Lung (tissue), 17 donors: ENCODE measurements at places on chromosomes 6 and 20. TPM values are rescaled to one million over a fixed set of nuclear protein-coding genes. Genes with fewer than 3 reads are reported as not detected.

- DNase-seq = no peak
These were observed 263.1 kb downstream of the TBX18 start for GRCh38 chr6:84501315-84501714.

DNA sequence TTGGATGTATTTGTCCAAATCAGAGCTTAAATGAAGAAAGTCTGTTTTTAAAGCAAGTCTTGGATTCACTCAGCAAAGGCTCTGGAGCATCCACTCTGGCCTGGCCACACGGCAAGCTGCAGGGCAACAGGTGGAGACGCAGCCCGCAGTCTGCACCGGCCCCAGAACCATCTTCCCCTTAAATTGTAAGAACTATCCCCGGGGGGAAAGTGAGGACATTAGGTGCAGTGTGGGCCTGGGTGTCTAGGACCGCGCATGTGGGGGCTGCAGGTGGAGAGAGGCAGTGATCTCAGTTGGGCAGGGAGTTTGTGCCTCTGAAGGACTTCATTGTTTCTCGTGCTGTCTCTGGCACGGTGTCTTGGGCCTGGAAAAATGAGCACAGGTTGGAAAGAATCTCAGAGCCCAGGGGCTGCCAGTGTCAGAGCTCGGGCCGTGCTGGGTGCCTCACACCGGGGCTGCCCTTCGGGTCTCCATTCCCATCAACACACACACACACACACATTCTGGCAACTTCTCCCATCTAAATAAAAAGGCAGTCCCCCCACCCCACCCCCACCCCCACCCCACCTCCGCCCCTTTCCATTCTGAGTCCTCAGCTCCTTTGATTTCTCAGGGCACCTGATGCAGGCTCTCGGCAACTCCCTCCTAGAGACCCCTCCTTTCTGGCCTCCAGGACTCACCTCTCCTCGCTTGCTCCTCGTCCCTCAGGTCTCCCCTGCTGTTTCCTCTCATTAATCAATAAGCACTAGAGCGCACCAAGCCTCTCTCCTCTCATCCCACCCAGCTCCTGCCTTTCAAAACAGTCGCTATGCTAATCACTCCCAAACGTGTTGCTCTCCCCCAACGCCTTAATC is 48.4 kb downstream of the FOXF2 start:
- DNase-seq = no peak

DNA sequence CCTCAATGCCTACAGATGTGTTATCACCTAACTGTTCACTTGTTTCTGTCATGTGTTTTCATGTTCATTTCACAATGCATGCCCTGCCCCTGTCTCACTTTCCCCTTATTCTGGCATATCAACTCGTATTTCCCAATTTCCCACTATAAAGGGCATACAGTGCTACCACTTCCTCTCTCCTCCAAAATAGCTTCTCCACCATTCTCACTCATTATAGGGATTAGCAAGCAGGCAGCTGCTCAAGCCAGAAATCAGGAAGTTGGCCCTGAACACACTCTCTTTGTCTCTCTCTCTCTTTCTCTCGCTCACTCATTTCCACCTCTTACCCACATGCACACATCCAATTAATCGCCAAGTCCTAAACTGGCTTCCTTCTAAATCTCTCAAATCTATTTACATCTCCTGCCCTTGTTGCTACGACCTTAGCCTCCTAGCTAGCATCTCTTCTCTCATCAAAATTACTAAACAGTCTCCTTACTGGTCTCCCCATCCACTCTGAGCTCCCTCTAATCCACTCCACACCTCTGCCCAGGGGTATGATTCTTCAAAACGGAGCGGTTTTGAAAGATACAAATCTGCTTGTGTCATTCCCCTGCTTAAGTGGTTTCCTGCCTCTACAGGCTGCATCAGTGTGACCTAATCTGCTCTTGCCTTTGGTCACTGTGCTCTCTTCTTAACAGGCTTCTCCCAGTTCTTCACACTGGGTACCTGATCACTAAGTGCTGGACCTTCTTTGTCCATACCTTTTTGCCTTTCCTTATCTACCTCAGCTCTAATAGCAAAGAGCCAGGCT is 196.2 kb downstream of the BTBD9 start:
- DNase-seq = no peak

GRCh38 chr6:145044641-145045246 is 690.6 kb downstream of the EPM2A start:
- peak; percentile 41 for DNase-seq

IPCEF1 gene
- 5.6 TPM for total RNA-seq

- peak; percentile 70 for DNase-seq
These were observed 90.5 kb downstream of the GRM4 start for GRCh38 chr6:34055223-34055933.

MAS1 gene
- 0.14 TPM for total RNA-seq

COX7A2 gene
- 326 TPM for total RNA-seq

C20orf141 gene
- total RNA-seq = not detected

RPS6KA2 gene
- total RNA-seq = 109 TPM

C6orf120 gene
- 23.9 TPM for total RNA-seq

DLL1 gene
- 16.2 TPM for total RNA-seq

PRKN gene
- total RNA-seq = 5.7 TPM

- DNase-seq = no peak
These were observed 62.3 kb upstream of the SNX9 start for GRCh38 chr6:157760589-157761330.

GRCh38 chr20:7741866-7742265 is 198.4 kb downstream of the HAO1 start:
- no peak for DNase-seq

- no peak for DNase-seq
These were observed 126.6 kb upstream of the SALL4 start for GRCh38 chr20:51928931-51929330.

PTCHD4 gene
- total RNA-seq = 0.52 TPM

DNA sequence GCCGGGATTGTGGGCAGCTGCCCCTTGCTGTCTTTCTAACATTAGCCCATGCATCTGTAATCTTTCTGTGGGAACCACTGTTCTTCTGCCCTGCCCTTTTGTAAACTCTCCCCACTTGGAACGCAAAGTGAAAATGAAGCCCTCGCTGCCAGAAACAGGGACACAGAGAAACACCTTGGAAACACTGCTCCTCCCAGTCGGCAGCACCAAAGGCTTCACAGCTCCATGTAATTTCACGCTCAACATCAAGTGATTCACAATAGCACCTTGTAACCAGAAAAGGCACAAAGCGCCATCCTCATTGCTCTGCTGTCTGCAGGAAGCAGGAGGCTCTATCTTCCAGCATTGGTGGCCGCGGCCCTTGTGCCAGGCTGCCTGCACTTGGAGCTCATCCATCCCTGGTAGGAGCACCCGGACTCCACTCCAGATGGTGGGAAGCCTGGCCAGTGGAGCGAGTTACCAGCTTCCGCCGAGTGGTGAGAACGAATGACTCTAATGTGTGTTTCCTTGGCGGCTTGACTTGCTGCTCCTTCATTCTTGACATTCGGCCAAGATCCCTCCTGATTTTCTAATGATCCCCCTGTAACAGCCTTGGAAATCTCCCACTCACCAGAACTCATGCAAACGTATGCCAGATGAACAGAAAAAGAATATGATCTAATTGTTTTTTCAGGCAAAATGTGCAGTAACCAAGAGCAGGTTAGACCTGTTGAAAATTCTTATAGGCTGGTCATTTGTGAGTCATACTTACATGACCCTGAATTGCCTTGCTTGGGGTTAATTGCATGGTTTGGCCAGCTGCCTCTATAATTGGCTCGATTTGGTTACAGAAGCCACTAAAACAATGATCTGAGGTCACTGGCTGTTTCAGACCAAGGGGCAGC is 169.1 kb upstream of the CDYL start:
- no peak for DNase-seq

TPBG gene
- 14.4 TPM for total RNA-seq

- DNase-seq = peak; percentile 99
These were observed 60.3 kb upstream of the HFE start for GRCh38 chr6:26026833-26027490.

- no peak for DNase-seq
These were observed 4.4 kb downstream of the CD83 start for GRCh38 chr6:14121936-14122344.

- DNase-seq = no peak
These were observed 147.3 kb downstream of the ZFAND3 start for GRCh38 chr6:37966801-37967200.

- no peak for DNase-seq
These were observed 107.9 kb upstream of the PLEKHG1 start for GRCh38 chr6:150491811-150492172.

NKX2-4 gene
- total RNA-seq = not detected

- DNase-seq = peak; percentile 62
These were observed 1163.6 kb upstream of the CITED2 start for GRCh38 chr6:140537834-140538705.

DNA sequence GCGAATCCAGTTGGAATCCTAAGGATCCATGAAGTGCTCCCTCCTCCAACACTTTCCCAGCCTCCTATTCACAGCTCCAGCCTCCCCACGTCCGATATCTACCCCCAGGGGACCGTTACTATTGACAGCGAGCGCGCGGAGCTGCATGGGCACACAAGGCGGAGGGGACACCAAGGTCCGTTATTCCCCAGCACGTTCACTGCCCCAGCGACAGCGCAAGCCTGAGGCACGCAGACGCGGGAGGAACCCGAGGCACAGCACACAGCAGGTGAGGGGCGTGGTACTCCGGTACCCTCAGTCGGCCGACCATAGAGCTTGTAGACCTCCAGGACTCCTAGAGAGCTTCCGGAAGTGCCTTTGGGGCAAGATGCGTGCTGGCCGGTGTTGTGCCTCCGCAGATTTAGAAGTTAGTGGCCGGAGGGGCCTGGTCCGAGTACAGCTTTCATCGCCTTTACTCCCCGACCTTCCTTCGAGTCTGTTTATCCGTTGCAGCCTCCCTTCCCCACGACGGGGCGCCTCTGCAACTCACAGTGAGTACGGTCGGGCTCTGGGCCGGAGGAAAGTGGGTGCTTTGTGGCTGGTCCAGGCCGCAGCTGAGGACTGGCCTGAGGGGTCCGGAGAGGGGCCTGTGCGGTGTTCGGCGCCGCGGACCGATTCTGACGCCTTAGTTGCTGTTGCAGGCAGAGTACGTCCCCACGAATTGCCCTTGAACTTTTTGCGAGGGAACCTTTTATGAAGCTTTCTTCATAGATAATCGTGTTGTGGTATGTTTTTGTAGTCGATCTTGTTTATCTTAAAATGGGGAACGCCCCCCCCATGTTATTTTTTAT is at the start of gene ZKSCAN8:
TSS of gene ZKSCAN8 (plus strand) at position 384 of the 830 bp plus-strand sequence. CDS start 6,525 bp downstream, outside the sequence.
- DNase-seq = peak; percentile 90

BMP5 gene
- total RNA-seq = 88.7 TPM

DNA sequence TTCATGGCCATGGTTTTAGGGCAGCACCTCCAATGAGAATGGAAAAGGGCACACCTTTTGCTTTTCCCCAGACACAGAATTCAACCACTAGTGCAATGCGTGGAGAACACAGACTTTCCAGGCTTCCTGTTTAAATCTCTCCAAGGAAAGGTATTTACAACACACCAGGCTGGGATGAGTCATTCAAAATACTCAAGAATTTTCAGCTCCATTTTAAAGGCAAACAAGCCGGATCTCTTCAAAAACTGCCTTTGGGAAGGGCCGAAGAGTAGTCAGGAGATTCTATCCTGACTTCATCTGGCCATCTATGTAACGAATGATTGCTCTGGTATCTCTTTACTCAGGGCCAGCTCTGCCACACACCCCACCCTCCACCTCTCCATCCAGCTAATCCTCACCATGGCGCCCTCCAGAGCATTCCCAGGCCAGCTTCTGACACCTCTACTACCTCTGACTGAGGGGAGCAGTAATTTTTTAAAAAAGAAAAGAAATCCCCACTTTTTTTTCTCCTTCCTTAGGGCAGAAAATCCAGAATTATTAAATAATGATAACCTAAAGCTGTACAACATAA is 254.6 kb downstream of the LY86 start:
- DNase-seq = no peak

- DNase-seq = no peak
These were observed 269.3 kb downstream of the ARHGAP18 start for GRCh38 chr6:129440691-129441090.

DNA sequence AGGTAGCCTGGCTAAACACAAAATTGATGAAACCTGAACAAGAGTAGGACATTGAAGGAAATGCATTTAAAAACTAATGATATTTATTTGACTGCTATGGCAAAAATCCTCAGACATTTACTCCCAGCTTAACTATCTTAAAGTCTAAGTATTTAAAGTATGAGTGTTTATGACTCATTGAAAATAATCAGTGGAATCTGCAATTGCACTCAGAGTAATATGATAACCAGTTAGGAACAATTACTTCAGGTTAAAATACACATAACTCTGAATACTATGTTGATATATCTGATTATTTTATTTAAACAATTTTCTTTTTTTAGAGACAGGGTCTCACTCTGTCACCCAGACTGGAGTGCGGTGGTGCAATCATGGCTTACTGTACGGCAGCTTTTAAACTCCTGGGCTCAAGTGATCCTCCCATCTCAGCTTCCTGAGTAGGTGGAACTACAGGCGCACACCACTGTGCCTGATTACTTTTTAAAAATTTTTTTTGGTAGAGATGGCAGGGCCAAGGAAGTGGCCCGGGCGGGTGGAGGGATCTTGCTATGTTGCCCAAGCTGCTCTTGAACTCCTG is 43.9 kb downstream of the FILIP1 start:
- no peak for DNase-seq

DAAM2 gene
- 43.0 TPM for total RNA-seq

- no peak for DNase-seq
These were observed 33.2 kb upstream of the PCMTD2 start for GRCh38 chr20:64222291-64222735.

AURKA gene
- total RNA-seq = 6.2 TPM

- DNase-seq = no peak
These were observed 590 bp downstream of the EYS start for GRCh38 chr6:65706436-65706835.

DNA sequence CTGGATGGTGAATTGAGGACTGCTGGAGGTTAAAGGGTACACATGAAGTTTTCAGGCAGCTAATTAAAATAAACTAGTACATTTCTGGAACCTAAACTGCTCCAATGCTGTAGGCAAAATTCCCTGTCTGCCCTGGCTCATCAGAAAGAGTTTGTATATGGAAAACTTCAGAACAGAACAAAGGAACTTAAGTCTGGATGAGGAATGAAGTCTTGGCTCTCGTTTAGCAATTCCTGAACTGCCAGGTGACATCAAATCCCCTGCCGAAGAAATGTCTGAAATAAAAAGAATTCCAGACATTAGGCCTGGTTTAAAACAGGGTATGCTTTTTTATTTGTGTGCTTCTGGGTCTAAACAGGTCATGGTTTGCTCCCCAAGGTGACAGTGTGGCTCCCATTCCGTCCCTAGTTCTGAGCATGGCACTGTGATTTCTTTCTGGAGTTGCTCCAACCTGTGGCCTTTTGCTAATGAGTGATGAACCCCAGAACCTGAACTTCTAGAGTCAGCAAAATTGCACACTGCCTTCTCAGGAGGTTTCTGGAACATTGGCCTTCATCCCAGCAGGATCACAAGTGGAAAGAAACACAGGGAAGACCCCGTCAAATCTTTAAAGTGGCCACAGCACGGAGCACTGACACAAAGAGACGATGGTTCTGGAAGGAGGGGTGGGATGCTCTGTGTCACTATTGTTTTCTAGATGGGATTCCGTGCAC is 129.4 kb upstream of the NAA20 start:
- DNase-seq = no peak

KCNK16 gene
- total RNA-seq = not detected

BEND6 gene
- 0.95 TPM for total RNA-seq

PRSS35 gene
- 9.9 TPM for total RNA-seq

ZKSCAN4 gene
- 8.2 TPM for total RNA-seq

CGA gene
- total RNA-seq = not detected
